ENCODE measurements at places on chromosomes 7 and 10. TPM values are rescaled to one million over a fixed set of nuclear protein-coding genes. Genes with fewer than 3 reads are reported as not detected.
A peak's percentile ranks its signal among the peaks of the same experiment; 100 is the strongest.

GRCh38 chr10:103786020-103786419, 69.4 kb downstream of the SH3PXD2A start:
- DNase-seq: no peak

DNA sequence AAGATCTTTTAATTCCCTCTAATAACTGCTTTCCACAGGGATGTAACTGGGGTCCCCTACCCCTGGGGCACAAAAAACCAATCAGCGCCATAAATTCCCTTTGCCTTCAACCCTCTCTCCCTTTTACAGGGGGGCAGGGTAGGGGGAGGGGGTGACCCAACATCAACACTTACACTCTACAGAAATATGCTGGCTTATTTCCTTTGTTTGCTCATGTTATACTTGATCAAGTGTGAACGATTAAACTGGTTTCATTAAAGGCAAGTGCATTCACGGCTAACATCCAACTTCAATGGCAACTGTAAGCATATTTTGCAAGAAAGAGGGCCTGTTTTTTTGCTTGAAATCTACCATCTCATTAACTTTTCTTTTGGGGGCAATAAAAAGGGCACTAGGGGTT, 2.9 kb downstream of the CTBP2 start:
- DNase-seq: no peak

DNA sequence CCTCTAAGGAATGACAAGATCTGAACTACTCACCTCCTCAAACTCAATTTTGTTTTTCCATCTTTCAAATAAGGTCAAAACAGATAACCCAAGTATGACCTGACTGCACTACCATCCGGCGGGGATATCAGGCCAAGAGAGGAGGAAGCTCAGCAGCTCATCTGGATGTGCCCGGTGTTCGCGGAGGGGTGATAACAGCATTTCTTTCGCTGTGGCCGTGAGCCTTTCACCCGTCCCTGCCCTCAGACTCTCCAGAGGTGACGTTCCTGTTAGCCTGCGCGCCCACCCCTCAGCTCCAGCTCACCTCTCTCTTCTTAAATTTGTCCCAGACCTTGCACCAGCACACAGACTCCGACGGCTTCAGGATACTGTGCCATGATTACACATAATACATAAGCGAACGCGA, 526 bp downstream of the ZNF248 start:
- no peak for DNase-seq

DNA sequence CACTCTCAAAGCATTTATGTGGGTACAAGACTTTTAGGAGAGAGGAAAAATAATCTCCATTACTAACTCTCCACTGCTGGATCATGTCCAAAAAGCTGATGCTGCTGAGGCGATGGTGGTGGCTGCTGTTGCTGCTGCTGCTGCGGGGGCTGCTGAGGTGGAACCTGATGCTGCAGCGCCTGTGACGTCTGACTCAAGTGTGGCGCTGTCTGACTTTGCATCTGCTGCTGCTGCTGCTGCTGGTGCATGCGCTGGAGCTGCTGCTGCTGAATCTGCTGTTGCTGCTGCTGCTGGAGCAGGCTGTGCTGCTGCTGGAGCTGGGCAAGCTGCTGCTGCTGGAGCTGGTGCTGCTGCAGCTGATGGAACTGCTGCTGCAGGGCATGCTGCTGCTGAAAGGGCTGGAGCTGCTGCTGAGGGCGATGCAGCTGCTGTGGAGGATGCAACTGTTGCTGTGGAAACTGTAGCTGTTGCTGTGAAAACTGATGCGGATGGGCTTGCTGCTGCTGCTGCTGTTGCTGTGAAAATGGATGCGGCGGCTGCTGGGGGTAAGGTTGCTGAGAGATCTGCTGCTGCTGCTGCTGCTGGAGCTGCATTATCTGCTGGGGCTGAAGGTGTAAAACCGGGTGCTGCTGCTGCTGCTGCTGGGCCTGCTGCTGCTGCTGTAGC, 34.5 kb downstream of the PAXIP1 start:
- DNase-seq: no peak

DNA sequence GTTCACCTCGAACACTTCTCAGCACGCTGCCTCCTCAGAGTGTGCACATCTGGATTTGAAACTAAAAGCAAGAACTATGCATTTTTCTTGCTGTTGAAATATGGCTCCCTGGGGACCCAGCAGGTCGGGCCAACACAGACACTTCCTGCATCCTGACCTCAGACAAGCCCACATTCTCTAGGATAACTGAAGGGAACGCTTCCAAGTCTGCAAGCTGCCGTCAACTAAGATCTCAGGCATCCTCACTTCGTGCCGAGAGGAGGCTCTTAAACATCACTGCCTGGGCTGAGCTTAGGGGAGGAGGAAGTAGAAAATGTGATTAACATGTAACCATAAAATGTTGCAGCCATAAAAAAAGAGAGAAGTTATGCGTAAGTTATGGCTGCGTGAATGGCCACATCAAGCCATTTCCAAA, 65.5 kb downstream of the PYROXD2 start:
- DNase-seq: no peak

- DNase-seq: no peak
Observed at GRCh38 chr7:96832092-96832662, 122.5 kb upstream of the SEM1 start.

DNA sequence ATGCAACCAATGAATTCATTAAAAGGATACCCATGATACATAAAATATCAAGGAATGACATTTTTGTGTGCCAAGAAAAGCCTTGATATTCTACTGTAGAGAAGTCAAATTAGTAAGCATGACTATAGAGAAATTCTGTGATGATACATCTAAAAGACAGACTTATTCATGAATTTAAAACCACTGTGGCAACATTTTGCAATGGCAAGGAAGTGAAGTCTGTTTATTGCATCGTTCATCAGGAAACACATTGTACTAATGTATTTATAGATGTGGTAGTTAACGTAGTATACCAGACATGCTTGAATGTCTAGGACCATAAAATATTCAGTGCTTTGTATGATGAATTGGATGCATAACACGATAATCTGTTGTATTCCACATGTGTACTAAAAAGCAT, 9.3 kb upstream of the CLEC5A start:
- no peak for DNase-seq

DNA sequence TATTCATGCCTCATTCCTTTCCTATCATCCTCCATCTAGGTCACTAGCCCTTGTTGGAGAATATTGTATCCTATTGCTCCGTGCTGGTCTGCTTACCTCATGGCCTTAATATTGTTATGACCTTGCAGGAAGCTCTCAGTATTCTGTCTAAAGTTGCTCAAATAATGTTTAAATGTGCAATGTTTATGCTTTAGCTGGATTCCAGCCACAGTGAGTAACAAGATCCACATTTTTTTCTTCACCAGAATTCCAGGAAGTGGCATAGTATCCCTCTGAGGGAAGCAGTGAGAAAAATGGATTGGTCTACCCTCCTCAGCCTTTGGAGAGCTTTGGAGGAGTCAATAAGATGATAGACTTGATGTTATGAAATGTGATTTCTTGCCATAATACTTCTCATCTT, 402.6 kb downstream of the NRG3 start:
- no peak for DNase-seq

DNA sequence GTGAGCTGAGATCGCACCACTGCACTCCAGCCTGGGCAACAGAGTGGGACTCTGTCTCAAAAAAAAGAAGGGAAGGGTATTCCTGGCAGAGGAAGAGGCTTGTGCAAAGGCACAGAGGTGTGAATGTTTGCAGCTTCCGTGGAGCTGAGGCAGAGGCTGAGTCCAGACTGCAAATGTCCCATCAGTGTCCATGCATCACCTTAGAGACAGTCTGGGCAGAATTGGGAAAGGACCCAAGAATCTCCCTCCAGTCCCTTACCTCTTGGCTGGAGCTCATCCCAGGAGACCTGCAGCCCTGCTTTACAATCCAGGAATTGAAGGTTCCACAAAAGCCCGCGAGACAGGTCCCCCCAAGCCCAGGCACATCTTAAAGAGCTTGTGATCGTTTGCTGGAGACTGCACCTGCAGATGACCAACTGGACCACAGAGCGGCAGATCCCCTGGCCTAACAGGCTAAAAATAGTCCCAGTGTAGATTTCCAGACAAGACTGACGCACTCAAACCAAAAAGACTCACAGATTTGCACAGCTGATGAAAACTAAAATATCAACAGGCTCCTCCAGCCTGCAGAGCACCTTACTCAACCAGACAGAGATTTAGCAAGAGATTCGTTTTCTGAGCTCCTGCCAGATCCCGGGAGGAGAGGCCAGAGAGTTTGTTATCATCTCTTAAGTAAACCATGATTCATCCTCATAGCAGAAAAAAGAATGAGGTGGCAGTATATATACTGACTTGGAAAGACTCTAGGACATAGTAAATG, 22.9 kb upstream of the NANOS1 start:
- DNase-seq: peak; percentile 84

GRCh38 chr10:31647861-31648260, 280.8 kb downstream of the ARHGAP12 start:
- no peak for DNase-seq

GRCh38 chr7:127389321-127389720, 3.2 kb downstream of the ZNF800 start:
- no peak for DNase-seq

DNA sequence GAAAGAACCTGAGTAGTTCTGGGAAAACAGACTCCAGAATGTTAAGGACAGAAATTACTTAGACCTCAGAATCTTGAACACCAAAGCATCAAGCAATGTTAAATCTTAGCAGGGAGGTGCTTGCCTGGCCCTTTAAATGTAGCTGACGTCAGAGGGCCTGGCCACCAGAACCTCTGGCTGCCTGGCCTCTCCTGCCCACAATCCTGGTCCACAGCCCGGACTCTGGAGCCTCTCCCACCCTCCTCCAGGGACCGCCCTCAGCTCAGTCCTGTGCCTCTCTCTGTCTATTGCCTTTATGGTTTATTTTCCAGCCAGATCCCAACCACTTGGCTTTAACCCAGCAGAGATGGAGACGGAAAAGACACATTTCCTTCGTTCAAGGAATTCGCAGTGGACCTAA, 42.2 kb upstream of the EGR2 start:
- no peak for DNase-seq

DNA sequence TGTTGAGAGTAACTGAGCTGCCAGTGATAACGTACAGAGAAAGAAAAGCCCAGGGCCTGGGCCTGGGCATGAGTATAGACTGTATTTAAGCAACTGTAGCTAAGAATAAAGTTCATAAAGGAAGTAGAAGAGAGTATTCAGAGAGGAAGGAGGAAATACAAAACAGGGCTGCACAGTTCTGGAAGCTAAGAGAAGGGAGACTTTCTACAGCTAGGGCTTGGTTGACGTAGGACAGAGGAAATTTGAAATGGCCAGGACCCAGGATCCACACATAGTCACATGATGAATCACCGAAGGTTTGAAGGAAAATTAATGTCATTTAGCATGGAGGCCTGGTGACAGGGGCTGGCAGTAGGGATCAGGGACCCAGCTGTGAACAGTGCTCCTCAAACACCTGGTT, 66.7 kb downstream of the ARL4A start:
- DNase-seq: no peak

- DNase-seq: no peak
Observed at GRCh38 chr10:43576580-43576979, 2.2 kb upstream of the ZNF239 start.

DNA sequence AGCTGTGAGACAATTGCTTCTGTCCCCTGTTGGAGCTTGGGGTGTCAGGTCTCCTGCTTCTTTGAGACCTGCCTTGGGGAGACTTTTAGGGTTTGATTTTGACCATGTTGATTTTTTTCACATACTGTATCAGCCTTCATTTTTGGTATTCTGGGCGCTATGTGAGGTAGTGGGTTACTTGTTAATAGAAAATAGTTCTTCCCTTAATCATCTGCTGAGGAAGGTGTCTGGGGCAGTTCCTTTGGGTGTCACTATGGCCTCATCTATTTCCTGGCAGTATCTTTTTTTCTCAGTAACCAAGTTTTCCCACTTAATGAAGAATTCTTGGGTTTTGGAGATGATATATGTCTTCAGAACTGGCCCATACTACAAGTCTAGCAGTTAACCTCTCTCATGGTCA, 4.6 kb upstream of the NOLC1 start:
- no peak for DNase-seq

DNA sequence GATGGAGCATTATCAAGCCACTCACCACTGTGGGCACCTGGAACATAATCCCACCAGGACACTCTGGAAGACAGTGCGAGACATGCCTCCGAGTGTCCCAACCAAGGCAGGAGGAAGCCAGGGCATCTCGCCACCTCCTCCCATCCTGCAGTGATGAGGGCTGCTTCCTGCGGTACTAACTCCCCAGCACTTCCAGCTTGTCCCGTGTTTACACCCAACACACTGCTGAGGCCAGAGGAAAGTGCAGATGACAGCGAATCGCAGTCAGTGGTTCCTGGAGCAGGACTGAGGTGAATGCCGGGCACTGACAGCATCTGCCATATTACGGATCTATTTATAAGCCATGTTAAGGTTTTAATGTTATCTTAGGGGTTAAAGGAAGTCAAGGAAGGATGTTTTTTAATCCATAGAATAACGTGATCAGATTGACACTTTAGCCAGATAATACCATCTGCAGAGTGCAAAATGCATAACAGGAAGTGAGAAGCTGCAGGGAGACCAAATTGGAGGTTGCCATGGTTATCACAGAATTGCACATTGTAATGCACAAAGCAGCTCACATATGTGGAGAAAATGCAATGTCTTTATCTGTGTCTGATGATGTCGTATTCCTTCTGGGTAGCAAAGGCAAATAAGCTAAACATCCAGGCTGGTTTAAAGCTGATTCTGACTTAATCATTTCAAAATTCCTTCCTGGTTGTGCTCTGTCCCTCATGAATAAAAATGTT, 314.1 kb upstream of the C7orf33 start:
- DNase-seq: no peak

DNA sequence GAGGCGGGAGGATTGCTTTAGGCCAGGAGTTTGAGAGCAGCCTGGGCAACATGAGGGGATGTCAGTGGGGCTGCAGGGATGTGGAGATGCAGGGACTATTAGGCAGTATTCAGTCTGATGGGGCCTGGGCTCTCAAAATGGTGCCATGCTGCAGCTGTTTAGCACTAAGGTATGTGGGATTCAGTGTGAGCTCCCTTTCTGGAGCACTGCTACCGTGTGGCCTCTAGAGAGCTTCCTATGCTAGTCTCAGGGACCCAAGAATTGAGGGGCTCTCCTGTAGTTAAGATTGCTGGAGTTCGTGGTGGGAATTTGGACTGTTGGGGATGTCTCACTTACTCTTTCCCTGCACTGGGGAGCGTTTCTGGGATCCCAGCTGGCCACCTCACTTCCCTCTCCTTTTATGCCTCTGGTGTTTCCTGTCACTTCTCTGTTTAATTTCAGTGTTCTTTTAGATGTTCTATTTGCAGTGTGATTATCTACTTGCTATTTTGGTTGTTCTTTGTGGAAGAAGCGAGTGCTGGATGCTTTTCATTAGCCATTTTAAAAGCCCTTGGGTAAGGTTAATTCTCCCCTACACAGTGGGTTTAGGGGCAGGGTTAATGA, 23.4 kb downstream of the LSMEM1 start:
- DNase-seq: no peak

GRCh38 chr7:33933611-33934281, 28.4 kb downstream of the BMPER start:
- no peak for DNase-seq

The SEMA3A gene
- 73.9 TPM for total RNA-seq

The FAM25G gene
- total RNA-seq: not detected

The BBIP1 gene
- total RNA-seq: 95.8 TPM

The SAP25 gene
- total RNA-seq: 0.52 TPM

The IFIT2 gene
- total RNA-seq: 1.2 TPM

The PRSS1 gene
- not detected for total RNA-seq

The PLCE1 gene
- 0.32 TPM for total RNA-seq
